Mesenteric fat pad (tissue), 1 donor: ENCODE measurements at places on chromosomes 12 and 14.

DNA sequence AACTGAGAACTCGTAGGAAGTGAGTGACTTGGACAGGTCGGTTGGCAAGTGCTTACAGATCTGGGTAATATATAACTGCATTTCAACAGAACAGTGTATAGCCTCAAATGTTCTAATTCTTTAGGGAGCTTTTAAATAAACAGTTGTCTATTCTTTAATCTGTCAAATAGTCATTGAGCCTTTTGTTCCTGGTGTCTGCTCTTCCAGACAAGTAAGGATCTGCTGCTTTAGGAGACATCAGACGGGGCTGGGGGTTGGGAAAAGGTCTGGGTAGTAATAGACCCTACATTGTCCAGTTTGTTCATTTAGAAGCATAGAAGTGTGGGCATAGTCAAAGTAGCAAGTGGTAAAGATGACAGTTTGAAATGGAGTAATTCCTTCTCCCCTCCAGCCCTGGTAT lies 2.0 kb downstream of the PTPN11 start:
- DNase-seq: no peak

DNA sequence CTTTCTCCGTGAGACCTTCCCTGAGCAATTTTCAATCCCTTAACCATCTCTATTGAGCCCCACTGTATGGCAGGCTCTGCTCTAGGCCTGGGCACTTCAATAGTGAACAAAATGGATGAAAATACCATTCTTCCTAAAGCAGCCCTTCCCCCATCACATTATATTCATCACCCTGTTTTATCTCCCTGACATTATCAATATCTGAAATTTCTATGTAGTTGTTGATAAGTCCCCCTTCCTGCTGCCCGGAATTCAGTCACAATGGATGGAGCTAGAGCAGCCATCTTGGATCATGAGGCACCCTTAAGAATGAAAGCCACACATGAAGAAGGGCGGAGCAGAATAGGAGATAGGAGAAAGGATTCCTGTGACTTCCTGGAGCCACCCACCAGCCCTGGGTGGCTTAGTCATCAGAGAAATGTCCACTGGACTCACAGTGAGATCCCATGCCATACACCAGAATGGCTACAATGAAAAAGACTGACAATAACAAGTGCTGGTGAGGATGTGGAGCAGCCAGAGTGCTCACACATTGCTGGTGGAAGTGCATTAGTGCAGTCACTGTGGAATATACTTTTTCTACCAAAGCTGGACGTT lies 33.9 kb downstream of the SCARB1 start:
- no peak for DNase-seq

- no peak for DNase-seq
Observed at GRCh38 chr14:58789736-58790135, 152.0 kb downstream of the DACT1 start.

- no peak for DNase-seq
Observed at GRCh38 chr14:36556811-36557433, 25.5 kb downstream of the NKX2-8 start.

- no peak for DNase-seq
Observed at GRCh38 chr14:67851785-67852410, 32.3 kb downstream of the RAD51B start.

GRCh38 chr12:2803635-2804392 lies 8.7 kb upstream of the ITFG2 start:
- peak; percentile 62 for DNase-seq

GRCh38 chr12:103840462-103840875 lies 565 bp downstream of the NT5DC3 start:
- no peak for DNase-seq

DNA sequence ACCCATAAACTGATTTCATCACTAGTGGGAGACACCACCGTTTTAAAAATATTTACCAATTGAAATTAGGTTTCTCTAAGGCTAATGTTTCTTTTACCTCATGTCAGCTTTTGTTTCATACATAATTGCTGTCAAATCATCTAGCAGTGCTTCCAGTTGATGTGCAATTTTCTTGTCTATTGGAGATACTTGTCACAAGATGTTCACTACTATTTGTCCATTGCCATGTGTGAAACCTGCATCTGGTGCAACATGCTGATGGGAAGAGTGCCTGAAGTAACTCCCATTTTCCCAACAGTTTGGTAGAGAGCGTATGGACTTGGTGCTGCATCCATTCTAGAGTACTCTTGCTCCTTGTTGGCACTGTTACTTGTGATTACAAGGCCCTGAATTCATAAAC lies 9.7 kb downstream of the XPOT start:
- no peak for DNase-seq

- peak; percentile 81 for DNase-seq
Observed at GRCh38 chr14:103164779-103165178, 41.5 kb downstream of the TNFAIP2 start.

- DNase-seq: no peak
Observed at GRCh38 chr12:63802012-63802608, 22.4 kb downstream of the RXYLT1 start.

GRCh38 chr12:130916241-130916911 lies 37.3 kb upstream of the ADGRD1 start:
- DNase-seq: no peak

DNA sequence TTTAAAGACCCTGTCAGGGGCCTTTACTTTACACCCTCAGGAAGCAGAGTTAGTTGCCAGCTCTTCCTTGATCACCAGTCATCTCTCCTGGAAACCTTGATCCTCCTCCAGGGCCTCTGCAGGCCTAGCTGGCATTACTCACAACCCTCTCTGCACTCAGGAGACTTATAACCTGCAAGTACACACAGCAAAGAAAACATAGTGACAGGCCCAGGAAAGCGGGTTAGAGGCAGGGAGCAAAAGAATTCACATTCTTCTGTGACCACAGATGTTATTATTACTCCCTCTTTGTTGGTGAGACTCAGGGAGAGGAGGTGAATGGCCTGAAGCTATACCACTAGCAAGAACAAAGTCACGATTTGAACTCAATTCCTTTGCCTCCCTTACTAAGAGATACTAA lies 87.4 kb downstream of the OR11H12 start:
- DNase-seq: no peak

DNA sequence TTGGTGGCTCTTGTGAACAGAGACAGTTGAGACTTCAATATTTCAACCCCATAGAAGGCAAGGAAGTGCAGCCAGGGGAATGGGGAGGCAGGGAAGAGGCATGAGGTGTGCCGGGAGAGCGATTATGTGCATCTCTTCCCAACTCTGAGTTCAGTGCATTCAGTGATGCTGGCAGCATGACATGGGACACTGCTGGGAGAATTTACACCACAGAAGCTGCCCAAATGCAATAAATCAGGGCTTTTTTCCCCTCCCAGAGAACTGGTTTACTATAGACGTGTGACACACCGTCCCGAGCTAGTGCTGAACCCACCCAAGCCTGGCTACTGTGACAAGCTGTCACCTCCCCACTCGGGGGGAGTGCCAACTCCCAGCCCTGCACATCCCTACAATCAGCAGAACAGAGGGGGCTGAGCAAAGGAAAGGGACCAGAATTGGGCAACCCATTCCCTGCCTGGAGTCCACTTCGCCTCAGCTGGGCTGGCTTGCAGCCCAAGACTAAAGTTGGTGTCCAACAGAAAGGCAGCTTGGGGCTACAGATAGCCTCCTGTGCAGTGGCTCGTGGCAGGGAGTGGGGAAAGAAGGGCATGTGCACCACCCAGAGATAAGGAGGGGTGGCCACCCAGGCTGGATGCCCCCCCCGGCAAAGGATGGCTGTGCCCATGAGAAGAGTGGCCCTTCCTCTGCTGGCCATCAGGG lies 16.7 kb downstream of the AHSA1 start:
- no peak for DNase-seq

DNA sequence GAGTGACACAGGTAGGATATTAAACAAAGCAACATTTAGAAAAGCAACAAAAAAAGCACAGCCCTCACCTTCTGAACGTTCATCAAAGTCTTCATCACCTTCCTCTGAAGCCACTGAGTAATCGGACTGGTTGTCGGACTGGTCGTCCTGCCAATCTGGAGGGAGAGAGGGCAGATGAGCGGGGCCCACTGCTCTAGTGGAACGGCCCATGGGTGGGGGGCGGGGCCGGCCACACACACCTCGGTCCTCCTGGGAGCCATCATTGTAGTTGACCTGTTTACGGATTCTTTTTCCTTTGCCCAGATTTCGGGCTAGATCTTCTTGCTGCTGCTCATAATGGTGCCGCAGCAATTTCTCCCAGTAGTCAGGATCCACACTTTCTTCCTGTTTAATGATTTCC lies 14.9 kb upstream of the NOP2 start:
- no peak for DNase-seq

- DNase-seq: no peak
Observed at GRCh38 chr12:121128908-121129810, 3.5 kb upstream of the P2RX7 start.

- DNase-seq: no peak
Observed at GRCh38 chr12:12439636-12440035, 82.8 kb downstream of the BORCS5 start.

GRCh38 chr14:57389646-57390036 lies 745 bp upstream of the NAA30 start:
- DNase-seq: no peak
